ENCODE measurements at places on chromosomes 12 and 14.

GRCh38 chr12:13365748-13366366 is 169.3 kb downstream of the EMP1 start:
- DNase-seq = no peak

DNA sequence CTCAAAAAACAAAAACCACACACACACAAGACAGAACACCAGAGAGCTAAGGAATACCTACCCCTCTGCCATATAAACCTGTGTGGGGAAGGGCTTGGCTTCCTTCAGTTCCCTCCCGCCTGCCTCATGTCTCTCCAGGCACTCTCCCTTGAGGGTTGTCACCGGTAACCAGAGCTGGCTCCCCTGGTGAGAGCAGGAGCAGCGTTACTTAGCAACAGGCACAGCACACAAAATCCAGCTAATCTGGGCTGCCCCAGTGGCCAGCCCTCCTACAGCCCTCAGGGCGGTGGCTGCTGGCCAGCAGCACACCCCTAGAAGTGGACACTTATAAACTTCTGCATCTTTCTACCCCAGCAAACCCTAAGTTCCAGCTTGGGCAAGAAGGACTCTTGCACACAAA is 21.6 kb upstream of the NR4A1 start:
- no peak for DNase-seq

GRCh38 chr14:67668559-67668958 is 5.9 kb downstream of the VTI1B start:
- no peak for DNase-seq

- DNase-seq = no peak
Measured at GRCh38 chr14:65369560-65369959, 43.0 kb upstream of the FUT8 start.

DNA sequence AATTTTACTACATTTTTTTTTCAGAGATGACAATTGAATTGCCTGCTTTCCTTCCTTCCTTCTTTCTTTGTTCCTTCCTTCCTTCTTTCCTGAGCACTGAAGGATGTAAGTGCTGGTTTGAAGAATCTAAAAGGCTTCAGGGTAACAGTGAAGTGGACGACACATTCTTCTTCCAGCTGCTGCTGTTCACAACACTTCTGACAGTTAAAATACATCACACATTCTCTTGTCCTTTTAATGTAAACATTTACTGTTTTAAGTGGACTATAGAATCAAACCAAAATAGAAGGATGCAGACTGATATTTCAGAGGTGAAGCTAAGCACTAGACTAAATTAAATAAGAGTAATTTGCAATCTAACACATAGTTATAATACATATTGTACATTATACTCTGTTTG is 151.5 kb downstream of the MSRB3 start:
- no peak for DNase-seq

DNA sequence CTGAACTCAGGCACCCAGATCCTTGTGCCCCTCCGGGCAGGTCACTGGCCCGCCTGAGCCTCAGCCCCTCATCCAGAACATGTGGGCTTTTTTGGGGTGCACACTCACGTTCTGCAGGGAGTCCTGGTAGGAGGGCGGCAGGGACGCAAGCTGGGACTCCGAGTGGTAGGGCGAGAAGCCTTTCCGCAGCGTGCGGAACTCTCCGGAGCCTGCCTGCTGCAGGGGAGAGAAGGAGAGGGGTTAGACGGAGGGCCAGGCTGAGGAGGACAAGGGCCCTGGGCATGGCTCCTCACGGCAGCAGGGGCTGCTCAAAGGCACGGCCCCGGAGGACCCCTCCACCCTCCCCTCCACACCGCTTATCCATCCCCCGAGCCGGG is 40.8 kb downstream of the CCNK start:
- DNase-seq = no peak

DNA sequence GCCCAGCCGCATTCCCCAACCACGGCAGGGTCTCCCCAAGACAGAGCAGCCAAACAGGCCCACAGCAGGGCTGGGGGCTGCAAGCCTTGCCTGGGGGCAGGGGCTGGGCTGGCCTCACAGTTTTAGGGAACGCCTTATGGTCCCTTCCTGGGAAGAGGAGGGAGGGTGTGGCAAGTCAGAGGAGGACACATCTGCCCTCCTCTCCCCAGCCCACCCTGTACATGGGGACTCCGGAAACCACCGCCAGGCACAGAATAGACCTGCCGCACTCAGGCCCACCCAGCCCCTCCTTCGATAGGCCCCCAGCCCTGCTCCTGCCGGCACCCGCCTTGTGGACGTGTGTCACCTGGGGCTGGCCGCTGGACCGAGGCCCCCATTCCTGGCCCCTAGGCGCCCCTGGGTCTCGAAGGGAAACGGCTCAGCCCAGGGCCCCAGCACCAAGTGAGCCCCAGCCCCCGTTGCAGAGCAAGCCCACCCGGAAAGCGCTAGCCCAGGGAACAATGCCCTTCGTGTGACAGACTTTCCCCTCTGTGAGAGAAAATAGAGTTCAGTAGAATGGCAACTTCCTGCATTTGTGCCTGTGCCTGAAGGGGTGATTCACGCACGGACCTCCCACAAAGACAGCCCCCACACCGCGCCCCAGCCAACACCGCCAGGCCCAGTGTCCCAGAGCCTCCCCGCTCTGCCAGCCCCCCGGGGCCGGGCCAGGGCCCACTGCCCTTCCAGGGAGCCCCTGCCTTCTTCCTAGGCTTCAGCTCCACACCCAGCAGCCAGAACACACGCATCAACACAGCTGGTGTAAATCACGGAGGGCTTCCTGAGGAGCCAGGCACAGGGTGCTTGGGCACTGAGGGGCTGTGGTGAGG is 12.0 kb upstream of the NUDT14 start:
- no peak for DNase-seq

DNA sequence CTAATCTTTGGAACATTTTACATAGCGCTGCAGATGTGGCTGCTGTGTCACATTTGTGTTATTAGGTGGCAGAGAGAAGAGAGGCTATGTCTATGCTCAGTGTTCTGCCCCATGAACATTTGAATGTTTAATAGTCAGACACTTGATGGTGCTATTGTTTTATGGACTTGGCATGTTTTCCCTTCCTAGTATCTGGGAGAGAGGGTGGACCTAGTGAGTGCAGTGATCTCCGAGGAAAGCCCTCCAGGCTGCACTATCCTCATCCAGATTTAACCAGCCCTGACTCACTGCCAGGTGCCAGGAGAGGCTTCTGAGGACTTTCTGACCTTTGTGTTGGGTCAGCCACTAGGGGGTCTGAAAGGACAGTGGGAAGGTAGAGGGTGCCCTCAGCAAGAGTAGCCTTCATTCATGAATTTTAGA is 24.3 kb downstream of the ZFC3H1 start:
- DNase-seq = peak; percentile 10

GRCh38 chr12:132137483-132138125 is 6.5 kb downstream of the DDX51 start:
- no peak for DNase-seq

GRCh38 chr14:53990978-53991377 is 34.4 kb upstream of the BMP4 start:
- DNase-seq = no peak

- DNase-seq = no peak
Measured at GRCh38 chr12:117919479-117919878, 49.3 kb downstream of the KSR2 start.

DNA sequence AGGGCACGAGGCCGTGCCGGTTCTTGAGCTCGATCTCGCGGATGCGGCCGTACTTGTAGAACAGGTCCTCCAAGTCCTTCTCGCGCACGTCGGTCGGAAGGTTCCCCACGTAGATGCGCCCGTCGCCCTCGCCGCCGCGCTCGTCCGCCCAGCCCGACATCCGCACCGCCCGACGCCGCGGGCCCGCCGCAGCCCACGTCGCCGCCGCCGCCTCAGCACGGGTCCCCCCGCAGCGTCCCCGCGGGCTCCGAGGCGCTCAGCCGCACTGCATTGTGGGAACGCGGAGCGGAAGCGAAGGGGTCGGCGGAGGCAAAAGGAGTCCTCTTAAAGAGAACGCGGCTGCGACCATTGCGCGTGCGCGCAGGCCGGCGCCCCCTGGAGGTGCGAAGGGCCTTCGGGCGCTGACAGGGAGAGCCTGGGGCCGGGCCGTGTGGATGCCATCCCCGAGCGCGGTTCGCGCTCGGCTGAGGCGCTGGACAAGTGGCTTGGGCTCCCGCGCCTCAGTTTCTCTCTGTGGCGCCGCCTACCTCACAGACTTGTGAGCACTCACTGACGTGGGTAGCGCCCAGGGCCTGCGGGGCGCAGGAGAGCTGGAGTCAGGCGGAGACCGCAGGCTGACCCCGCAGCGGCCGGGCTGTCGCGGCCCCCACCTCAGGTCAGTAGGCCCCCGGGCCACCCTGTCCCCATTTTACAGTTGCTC is at the start of gene SRSF9:
Gene SRSF9 (minus strand): TSS at position 299 of the 700 bp plus-strand sequence. CDS start 139 bp downstream, at position 160.
- DNase-seq = peak; percentile 85

- no peak for DNase-seq
Measured at GRCh38 chr14:101196795-101197590, 293.5 kb upstream of the RTL1 start.

DNA sequence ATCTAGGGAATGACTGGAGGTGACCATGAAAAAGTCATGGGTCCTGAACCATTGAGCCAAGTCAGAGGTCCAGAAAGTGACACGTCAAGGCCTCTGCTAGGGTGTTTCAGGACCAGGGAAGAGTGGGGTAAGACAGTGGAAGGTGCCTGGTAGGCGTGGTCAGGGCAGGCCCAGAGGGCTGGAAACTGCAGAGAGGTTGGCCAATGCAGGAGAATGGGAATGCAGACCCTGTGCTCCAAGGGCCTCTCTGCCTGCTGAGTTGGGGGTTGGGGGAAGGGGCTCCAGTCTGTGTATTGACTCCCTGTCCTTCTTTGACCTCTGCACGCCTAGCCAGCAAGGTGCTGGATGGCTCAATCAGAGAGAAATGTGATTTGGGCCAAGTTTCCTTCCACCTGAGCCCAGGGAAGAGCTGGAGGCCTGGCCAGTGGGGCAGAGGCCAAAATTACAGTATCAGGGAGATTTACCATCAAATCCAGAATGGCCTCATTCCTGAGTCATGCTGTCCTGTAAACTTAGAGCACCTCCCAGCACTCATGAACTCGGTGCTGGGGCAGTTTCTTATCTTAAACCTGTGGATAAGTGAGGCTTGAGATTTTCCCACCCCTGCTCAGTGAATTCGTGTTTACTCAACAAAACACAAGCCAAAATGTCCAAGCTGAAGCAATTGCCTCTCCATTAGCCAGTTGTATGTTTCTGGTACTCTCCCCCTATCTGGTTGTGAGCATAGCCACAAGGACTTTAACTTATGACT is 24.4 kb downstream of the IRF2BPL start:
- no peak for DNase-seq

DNA sequence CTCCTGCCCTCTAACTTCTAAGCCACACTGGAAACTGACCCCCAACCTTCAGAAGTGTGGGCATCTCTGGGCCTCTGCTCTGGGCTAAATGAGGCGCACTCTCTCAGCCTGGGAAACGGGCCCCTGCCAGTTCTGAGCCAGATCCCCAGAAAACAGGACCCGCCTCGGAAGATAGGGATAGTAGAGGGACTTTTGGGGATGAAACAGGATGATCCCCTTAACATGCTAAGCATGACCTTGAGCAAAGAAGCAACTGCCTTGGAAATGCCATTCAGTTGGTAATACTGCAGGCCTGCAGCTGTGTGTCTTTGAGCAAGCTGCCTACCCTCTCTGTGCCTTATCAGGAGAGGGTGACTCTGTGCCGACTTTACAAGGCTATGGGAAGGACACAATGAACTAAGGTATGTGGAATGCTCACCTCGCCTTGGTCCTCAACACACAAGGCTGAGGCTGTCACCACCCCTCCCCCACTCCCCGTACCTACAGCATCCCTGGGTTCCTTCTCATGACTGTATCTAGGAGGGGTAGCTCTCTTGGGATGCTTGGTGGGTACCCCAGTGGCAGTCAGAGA is 54.0 kb downstream of the NCOR2 start:
- no peak for DNase-seq

DNA sequence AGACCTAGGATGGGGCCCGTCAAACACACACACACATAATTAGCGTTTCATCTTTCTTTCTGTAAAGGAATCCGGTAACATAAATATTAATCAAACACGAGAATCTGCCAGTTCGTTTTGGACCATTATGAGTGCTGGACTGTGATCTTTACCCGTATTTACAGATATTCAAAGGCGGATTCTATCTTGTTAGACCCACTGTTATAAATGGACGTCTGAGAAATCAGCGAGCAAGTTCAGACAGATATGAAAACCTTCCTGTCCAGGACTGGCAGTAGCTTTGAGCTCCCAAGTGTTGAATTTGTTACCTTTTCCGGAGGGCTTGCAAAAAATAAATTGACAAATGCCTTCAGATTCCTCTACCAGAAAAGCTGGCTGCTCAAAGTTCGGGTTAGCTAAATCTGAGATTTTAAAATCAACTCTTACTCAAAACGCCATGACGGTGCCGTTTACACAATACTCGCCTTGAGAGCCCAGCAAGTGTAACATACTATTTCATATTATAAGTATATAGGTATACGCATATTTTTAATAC is 27.6 kb downstream of the BCL11B start:
- no peak for DNase-seq

GRCh38 chr12:98893126-98893674 is 248.1 kb downstream of the APAF1 start:
- DNase-seq = no peak

- DNase-seq = no peak
Measured at GRCh38 chr12:94678849-94679248, 28.5 kb upstream of the TMCC3 start.
